ENCODE measurements at places on chromosomes 1 and 21.

DNA sequence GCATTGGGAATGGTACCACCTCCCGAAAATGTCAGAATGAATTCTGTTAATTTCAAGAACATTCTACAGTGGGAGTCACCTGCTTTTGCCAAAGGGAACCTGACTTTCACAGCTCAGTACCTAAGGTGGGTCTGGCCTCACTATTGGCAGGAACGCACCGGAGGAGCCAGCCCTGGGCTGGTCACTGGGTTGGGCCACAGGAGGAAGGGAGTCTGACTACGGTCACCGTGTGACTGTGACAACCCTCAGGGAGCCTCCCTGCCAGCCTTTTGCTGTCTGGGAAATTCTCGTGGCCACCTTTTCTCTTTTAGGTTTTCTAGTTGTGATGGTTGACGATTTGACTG, 2.2 kb downstream of the IL10RB start:
- DNase-seq = no peak

DNA sequence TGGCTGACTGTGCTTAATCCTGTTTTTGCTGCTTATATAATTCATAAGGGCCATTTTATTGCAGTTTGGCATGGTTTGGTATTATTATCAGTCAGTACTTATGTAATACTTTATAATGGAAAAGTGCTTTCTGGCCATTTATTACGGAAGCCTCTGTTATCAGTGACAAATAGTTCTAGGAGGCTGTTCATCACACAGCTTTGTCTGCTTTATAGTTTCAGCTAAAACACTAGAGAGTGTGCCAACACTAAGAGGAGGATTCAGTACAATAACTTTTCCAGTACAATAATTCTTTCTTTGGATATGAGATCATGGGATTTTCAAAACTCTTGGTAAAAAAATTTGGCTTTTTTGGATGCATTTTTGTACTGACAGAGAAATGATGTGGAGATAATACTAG, 102.9 kb upstream of the PTGFR start:
- DNase-seq = no peak

GRCh38 chr1:9202240-9202870, 32.2 kb upstream of the H6PD start:
- no peak for DNase-seq

GRCh38 chr1:6222636-6223035, 13.1 kb downstream of the ICMT start:
- DNase-seq = no peak

GRCh38 chr1:218658269-218658668, 313.1 kb downstream of the TGFB2 start:
- no peak for DNase-seq

GRCh38 chr1:60886793-60887331, 195.5 kb upstream of the NFIA start:
- DNase-seq = no peak

DNA sequence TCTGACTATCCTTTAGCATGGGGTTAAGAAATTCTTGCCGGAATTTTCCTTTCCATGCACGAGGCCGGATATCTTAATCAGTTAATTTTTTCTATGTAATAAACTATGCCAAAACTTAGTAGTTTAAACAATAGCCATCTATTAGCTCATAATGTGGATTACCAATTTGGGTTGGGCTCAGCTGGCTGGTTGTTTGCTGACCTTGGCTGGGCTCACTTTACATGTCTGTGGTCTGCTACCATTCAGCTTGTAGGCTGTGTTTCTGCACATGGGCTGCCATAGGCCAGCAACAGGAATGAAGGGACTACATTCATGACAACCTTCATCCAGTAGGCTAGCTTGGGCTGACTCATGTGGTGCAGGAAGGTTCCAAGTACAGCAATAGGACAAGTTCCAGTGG, 56.0 kb upstream of the NTPCR start:
- DNase-seq = no peak

DNA sequence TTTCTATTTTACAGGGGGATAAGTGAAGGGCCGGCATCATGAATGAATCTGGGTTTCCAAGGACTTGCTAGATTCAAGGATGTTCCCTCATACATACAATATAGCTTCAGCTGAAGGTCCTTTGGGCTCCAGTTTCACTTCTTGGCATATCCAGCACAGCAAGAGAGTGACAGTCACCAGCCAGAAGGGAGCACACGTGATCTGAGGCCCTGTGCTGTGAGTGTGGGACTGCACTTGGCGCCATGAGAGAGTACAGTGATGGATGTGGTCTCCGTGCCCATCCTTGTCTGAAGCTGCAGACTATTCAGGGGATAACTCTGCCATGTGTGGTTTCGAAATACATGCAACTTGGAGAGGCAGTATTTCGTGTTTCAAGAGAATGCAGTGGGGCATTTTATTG, 159.7 kb upstream of the DSCAM start:
- DNase-seq = no peak

DNA sequence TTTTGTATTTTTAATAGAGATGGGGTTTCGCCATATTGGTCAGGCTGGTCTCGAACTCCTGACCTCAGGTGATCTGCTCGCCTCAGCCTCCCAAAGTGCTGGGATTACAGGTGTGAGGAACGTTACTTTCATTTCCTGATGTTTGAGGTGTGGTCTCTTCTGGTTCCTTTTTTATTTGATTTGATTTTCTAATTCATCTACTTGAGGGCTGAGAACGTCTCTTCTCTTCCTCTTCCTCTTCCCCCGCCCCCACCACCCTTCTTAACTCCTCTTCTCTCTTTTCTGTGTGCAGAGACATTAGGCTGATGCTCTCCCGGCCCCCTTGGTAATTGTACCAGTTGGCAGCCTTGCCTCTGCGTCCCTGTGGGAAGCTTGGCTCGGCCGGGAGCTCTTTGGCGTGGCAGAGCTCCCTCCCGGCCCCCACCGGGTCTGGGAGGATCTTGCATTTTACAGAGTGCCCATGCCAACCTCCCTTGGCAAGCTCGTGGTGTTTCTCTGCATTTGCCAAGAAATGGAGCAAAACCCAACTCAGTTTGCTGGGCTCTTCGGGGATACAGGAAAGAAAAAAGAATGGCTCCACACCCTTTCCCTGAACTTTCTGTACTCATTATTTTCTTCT, 19.9 kb downstream of the CRYAA start:
- DNase-seq = no peak

GRCh38 chr21:26837539-26837938, 7.7 kb downstream of the ADAMTS1 start:
- DNase-seq = no peak

GRCh38 chr1:81406292-81406999, 394.3 kb upstream of the ADGRL2 start:
- no peak for DNase-seq

- DNase-seq = no peak
These were observed 62.8 kb downstream of the SIM2 start for GRCh38 chr21:36761685-36762084.

GRCh38 chr1:11484321-11484655, 5.3 kb downstream of the DISP3 start:
- DNase-seq = no peak

DNA sequence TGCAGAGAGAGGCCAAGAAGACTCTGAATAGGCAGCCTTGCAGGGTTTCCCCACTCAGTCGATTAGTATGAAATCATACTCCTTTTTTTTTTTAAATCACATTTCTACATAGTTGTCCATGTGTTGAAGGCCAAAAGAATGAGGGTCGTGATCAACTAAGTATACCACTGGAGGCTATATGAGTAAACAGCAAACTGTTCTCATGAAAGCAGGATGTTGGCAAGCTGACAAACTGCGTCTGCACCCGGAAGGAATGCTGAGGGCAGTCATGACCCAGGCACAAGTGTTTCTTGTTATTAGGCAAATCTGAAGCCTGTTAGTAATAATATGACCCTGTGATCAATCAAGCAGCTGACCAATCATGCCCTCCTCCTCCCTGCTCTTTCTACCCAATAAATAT, 213.2 kb downstream of the USH2A start:
- DNase-seq = no peak

- no peak for DNase-seq
These were observed 163.0 kb downstream of the GRIK3 start for GRCh38 chr1:36871146-36871971.

GRCh38 chr1:27395441-27396195, 3.2 kb downstream of the GPR3 start:
- no peak for DNase-seq

DNA sequence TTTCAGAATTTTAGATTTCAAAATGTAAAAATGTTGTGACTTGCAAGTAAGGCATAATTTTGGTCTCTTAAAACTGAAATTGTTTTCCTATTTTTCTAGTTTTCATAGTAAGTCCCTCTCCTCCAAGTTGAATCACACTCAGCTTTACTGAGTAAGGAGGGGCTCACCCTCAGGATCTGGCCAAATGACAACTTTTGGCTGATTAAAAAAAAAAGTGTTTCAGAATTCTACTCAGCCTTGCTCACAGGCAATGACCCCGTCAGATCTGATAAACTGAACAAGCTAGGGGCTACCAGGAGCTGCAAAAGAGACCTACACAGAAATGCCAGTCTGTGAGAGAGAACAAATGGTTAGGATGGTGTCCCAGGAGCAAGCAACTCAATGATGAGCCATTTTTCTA, 159.8 kb downstream of the PBX1 start:
- DNase-seq = no peak

- DNase-seq = no peak
These were observed 93.1 kb downstream of the VAV3 start for GRCh38 chr1:107871687-107872395.

DNA sequence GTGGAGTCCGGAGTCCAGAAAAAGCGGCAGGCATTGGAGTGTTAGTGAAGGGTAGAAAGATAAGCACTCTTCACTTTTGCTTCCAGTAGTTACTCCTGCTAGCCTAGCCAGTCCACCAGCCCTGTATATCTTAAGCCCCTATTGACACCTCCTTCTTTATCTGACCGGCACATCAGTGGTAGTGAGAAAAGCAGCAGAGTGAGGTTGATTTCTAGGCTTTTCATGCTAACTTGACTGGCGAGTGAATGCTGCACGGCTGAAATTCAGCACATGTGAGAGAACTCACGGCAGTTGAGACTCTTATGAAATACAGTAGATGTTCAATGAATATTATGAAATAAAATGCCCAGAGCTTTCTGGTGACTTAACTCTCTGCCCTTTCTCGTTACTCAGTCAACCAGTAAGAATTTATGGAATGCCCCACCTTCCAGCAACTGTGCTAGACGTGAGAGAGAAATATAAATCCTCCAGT, 128.2 kb downstream of the CACHD1 start:
- peak; percentile 54 for DNase-seq

DNA sequence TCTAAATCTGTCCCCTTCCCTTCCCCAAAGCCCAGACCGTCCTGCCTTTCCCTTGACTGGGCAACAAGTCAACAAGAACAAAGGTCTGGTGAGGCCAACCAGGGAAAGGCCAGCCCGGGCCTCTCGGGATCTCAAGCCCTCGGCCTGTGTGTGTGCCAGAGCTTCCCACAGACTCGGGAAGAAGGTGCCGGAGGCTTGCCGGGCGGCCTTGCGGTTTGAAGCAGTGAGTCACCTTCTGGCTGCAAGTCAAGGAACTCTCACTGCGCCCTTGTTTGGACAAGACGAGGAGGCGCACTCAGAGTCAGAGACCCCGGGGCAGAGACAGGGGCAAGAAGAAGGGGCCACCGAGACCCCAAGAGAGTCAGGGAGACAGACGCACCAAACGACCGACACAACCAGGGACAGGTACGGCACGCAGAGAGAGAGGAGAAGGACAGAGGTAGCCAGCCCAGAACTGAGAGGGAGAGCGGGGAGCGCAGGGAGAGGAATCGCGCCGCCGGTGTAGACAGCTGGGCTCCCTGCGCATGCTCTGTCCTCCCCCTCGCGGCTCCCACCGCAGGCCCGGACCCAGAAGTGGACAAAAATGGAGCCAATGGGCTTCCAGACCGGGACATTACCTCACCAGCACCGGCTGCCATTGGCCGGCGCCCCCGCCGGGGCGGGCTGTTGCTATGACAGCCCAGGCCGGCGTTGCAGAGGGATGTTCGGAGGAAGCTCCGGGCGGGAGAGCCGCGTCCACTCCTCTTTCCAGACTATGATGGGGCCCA, 66.6 kb upstream of the LAPTM5 start:
- DNase-seq = peak; percentile 98

DNA sequence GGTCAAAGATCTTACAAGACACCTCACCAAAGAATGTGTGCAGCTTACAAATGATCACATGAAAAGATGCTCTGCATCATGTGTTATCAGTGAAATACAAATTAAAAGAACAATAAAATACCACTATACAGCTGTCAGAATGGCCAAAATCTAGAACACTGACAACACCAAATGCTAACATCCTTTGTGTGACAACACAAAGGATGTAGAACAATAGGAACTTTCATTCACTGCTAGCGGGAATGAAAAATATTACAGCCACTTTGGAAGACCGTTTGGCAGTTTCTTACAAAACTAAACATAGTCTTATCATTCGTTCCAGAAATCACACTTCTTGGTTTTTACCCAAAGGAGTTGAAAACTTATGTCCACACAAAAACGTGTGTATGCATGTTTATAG, 20.6 kb upstream of the SELP start:
- DNase-seq = no peak

DNA sequence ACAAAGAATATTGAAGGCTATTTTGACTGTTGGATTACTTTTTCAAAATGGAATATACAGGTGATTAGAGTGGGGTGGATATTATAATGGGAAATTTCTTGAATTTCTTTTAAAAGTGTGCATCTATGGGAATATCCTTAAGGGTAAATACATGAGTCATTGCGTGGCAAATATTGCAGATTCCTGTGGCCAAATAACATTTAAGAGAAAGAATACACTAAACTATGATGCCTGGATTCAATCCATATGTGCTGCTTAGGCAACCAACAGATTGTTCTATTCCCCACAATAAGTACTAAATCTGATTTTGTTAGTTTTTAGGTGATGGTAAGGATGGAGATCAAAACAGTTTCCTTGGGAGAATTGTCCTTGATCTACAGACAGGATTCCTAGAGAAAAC, 119.5 kb downstream of the HMCN1 start:
- peak; percentile 66 for DNase-seq

GRCh38 chr1:113103048-113103447, 30.1 kb downstream of the LRIG2 start:
- DNase-seq = no peak

Measured in AG04449 (cell line).